ENCODE measurements at places on chromosomes 11 and 22.

- no peak for DNase-seq
Measured at GRCh38 chr22:44304354-44304753, 8.4 kb downstream of the SHISAL1 start.

DNA sequence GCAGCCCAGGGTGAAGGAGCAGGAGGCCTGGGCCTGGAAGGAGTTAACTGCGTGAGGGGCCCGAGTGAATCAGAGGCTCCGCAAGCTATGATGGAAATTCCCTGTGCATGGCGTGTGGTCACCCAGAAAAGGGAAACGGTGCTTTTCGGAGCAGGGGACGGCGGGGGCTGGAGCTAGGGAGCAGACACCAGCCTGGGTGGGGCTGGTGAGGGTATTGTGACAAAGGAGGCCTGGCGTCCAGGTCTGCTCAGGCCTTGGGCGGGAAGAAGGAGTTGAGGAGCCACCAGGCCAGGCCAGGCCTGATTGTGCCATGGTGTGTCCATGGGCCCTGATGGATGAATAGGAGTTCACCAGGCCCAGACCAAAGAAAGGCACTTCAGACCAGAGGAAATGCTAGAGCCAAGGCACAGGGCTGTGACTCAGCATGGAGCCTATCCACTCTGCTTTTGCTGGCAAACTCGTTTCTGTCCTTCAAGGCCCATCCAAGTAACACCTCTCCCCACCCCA lies 12.8 kb upstream of the SPI1 start:
- no peak for DNase-seq

- DNase-seq: no peak
Measured at GRCh38 chr22:43127166-43127908, 15.9 kb downstream of the MCAT start.

GRCh38 chr22:46072981-46073682 lies 77.2 kb upstream of the PPARA start:
- no peak for DNase-seq

- DNase-seq: no peak
Measured at GRCh38 chr11:1834062-1834610, 654 bp upstream of the SYT8 start.
